ENCODE measurements at places on chromosomes 1 and 21.
A peak's percentile ranks its signal among the peaks of the same experiment; 100 is the strongest.

DNA sequence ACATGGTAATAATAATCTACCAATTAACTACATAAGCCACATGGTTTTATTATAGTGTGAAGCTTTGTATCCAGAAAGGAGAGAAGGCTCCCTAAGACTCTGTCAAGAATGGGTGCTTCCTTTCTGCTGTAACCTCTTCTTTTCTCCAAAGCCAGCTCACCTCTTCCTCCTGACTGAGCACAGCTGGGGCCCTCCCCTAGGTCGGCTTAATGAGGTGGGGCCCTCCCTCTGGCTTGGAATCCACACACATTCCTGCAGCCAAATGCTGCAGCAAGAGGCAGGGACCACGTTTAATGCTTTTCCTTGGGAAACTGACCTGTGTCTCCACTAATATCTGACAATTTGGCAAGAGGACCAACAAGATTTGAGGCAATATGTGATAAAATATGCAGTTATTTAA lies 94.8 kb downstream of the DSCAM start:
- peak; percentile 1 for DNase-seq

DNA sequence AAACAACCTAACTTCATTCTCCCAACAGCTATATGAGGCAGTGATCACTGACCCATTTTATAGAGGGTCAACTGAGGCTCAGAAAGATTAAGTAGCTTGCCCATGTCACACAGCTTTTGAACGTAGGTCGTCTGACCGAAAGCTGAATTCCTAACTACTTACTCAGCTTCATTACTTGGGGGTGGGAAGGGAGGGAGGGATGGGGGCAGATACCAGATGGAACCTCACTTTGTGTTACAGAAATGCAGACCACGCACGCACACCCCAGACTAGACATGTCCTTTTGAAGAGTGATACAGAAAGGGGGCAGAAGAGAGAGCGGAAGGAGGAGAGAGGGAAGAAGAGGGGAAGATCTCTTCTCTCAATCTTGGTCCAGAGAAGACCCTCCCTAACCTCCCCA lies 2.3 kb downstream of the ADGRB2 start:
- no peak for DNase-seq

DNA sequence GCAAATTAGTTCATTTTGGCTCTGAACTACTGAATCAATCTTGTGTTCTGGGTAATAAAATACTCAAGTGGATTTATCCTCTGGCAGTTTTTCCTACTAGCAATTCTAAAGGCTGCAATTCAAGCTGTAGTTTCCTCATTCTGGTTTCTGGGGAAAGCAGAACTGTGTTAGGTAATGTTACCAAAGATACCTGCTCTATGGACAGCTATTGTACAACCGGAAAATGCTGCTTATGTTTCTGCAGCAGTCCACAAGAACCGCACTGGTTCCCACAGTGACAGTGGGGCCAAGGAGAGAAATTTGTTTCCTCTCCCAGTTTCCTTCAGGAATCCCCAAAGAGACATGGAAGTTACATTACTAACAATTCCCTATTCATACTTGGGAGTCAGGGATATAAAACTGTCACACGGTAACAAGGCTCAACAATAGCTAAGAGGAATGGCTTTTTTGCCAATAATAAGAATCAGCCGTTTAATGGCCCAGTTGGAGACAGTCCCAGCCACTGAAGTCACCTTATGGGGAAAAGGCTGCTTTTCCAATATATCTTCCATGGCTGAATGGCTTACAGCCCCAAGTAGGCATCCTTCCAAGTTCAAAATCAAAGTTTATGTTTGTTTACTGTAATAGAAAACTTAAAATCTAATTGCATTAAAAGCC lies 52.6 kb downstream of the PCNX2 start:
- DNase-seq: no peak

GRCh38 chr1:186736971-186737685 lies 56.9 kb upstream of the PTGS2 start:
- DNase-seq: no peak

GRCh38 chr21:17858747-17859146 lies 39.6 kb upstream of the C21orf91 start:
- DNase-seq: no peak

- DNase-seq: no peak
These were observed 10.7 kb downstream of the NRIP1 start for GRCh38 chr21:15054089-15054488.

DNA sequence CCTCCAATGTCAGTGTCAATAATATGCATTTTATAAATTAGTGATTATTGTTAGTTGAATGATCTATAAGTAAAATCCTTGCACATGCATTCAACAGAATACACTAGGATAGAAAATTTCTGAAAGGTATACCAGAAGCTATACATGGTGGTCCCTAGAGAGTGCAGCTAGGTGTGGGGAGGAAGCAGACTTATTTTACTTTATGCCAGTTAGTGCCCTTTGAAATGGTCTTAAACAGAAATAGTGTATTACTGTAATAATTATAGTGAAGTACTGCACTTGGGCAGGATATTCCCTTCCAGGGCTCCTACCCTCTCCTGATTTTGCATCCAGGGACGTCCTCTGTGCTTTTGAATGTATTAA lies 23.2 kb upstream of the WDR26 start:
- no peak for DNase-seq

DNA sequence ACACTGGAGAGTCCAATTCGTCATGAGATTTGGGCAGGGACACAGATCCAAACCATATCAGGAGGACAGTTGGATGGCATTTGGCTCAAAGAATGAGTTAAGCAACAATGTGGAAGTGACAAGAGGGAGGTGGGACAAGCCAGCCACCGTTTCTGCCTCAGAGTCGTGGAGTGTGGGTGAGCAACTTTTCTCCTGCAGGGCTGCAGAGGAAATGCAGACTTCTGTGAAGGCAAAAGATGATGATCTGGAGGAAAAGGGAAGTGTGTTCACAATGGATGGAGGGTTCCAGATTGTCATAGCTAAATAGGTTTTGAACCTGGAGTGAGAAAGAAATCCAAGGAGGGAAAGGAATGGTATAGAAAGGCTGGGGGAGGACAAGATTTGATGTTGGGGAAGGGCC lies 16.4 kb upstream of the KANK4 start:
- DNase-seq: no peak

DNA sequence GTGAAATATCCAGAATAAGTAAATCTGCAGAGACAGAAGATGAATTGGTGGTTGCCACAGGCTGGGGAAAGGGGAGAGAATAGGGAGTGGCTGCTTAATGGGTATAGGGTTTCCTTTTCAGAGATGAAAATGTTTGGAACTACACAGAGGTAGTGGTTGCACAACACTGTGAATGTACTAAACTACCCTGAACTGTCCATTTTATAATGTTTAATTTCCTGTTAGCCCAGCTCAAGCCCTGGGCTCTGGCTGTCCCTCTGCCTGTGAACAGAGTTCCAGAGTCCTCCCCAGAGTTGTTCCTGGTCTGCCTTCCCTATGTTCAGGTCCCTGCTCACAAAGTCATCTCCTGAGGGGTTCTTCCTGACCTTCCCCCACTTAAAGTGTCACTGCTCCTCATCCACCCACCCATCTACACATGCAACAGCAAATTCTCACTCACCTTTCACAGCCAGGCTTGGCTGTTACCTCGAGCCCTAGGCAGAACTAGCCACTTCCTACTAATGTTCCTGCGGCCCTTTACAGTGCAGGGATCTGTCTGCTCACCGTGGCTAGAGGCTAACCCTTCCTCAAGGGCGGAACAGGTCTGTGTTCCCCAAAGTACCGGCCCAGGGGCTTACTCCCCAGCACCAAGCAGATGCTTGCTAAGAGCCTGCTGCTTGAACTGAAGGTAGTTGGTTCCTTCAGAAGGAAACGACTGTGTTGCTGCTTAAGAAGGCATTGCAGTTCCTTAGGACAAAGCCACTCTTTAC lies 22.4 kb downstream of the DHCR24 start:
- no peak for DNase-seq

All from NCI-H146 (cell line).